ENCODE measurements at places on chromosomes 5 and 9.

DNA sequence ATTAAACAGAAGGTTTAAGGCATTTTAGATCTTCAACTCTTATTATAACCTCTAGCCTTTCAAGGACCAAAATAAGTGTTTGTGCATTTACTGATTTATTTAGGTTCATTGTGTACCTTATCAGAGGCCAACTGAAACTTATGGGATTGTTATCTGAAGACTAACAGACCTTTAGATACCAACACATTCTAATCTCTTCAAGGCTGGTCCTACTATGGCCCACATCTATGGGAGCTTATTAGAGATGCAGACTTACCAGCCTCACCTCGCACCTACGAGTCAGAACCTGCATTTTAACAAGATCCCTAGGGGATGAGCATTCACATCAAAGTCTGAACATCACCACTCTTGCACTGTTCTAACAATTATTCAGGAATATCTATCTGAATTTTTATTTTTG, 1.9 kb downstream of the IARS1 start:
- no peak for DNase-seq

DNA sequence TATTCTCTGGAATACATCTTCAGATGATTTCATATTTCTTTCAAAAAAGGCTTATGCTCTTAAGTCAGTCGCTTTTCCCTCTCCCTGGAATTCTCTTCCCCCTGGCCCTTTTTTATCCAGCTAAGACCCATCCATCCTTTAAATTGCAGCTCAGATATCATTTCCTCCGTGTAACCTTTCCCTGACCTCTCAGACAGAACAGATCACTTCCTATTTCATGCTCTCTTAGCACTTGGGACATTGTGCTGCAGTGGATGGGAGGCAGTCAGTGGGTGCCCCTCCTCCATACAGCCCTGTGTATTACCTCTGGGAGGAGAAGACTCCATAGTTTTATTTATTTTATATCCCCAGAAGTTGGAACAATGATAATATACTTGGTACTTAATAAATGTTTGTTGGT, 423.4 kb downstream of the ISL1 start:
- no peak for DNase-seq

GRCh38 chr5:7445068-7445467, 49.1 kb downstream of the ADCY2 start:
- DNase-seq, result no peak

DNA sequence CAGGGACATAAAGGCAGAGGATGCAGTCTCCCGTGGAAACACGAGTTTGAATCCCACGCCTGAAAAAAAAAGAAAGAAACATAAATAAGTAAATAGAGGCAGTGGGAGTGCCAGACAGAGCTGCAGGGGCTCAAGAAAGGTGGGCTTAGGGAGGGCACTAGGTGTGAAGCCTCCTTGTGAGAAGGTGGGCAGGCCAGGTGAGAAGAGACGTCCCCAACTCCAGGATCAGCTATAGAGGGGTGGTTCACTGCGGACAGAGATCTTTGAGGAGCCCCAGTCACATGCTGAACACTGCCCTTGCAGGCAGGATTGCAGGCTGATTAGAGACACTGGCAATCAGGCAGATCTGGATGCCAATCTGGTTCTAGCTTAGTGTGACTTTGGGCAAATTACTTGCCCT, 172.1 kb downstream of the RGS3 start:
- DNase-seq, result no peak

DNA sequence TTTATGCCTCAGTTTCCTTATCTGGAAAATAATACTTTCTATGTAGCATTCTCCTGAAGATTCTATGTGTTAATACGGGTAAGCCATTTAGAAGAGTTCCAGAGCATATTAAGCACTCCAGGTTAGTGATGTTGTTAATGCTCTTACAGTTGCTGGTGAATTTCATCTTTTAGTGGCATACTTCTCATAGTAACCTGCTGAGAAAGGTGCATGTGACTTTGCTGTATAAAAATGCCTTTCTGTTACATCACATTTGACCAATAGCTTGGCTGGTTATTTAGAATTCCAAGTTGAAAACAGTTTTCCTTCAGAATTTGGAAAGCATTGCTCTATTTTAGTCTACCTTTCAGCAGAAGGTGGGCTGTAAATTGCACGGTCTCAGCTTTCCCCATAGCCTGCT, 27.2 kb downstream of the GCNT1 start:
- no peak for DNase-seq

GRCh38 chr5:136037001-136037705, 8.4 kb downstream of the TGFBI start:
- no peak for DNase-seq

GRCh38 chr9:17462869-17463464, 115.9 kb upstream of the SH3GL2 start:
- peak; percentile 62 for DNase-seq

All from pons (tissue), 1 donor.